Stimulated activated CD8-positive, alpha-beta memory T cell treated with anti-CD3 and anti-CD28 coated beads, Interleukin-2, amount 100 ng/mL, for 1 hour (primary cell): ENCODE measurements at places on chromosomes 3 and 15.

DNA sequence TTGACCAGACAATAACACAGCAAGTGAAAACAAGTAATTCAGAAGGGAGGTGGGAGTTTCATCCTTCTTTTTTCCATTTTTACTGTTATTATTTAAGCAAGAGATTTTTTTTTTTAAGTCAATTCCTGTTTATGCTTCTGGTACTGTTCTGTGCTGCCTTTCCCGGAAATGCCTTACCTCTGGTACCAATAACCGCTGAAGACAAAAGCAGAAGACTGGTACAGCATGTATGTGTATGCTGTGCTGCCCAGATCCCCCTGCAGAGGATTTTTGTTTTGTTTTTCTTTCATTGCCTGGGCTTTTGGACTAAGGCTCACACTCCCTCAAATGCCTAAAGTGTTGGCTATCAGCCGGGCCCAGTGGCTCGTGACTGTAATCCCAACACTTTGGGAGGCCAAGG, 21.3 kb upstream of the SRGAP3 start:
- no peak for DNase-seq

GRCh38 chr3:194284351-194284750, 66.8 kb downstream of the CPN2 start:
- DNase-seq: no peak

DNA sequence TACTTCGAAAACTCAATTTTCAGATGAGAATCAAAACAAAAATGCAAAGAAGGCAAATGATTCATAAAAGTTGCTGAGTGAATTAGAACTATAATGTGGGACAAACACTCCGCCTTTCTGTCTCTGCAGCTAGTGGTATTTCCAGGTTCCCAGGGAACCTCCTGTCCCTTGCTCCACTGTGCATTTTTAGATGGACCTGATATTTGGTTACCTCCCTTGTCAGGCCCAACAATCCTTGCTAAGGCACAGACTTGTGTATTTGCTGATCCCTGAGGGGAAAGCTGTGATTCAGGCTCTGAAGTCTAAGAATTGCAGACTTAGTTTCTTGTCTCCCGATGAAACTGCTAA, 162.7 kb downstream of the LPP start:
- no peak for DNase-seq

GRCh38 chr15:52448011-52448890, 80.4 kb downstream of the MYO5A start:
- DNase-seq: no peak

- DNase-seq: no peak
These were observed 18.6 kb downstream of the CRYGS start for GRCh38 chr3:186525369-186526255.

DNA sequence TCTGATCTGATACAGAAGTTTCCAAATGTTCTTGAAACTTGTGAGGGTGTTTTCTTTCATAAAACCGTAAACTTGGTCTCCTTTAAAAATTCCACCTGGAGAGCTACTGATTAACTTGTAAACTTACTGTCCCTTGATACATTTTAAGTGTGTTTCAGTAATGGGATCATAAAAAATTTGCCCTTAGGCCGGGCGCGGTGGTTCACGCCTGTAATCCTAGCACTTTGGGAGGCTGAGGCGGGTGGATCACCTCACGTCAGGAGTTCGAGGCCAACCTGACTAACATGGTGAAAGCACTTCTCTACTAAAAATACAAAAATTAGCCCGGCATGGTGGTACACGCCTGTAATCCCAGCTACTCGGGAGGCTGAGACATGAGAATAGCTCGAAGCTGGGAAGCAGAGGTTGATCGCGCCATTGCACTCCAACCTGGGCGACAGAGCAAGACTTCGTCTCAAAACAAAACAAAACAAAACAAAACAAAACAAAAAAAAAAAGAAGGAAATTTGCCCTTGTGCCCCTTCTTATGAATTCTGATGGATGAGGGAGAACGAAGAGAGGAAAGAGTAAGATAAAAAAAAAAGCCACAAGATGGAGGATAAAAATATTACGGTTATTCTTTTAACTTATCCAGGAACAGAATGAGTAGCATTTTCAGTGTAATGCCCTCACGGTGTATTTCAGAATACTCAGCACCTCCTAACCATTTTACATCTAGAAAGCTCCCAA, 32.1 kb upstream of the AP4E1 start:
- DNase-seq: no peak

- no peak for DNase-seq
These were observed 986 bp downstream of the KPNA4 start for GRCh38 chr3:160564258-160564911.

GRCh38 chr15:49031804-49032203, 14.4 kb downstream of the SECISBP2L start:
- no peak for DNase-seq

DNA sequence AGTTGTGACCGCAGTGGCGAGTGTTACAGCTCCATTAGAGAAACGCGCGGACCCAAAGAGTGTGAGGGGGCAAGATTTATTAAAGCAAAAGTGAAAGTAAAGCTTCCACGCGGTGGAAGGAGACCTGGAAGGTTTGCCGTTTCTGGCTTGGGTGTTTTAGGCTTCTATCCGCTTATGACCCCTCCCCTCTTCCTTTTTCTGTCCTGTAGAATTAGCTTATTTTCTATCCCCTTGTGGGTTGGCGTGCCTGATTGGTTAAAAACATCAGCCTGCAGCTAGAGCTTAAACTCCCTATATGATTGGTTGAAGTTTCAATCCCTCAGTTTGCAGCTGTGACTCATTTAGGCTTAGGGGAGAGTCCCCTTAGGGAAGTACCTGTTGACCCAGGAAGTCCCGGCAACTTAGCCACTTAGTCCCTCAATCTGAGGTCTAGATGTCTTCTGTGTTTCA, 39.6 kb downstream of the C3orf38 start:
- DNase-seq: no peak

DNA sequence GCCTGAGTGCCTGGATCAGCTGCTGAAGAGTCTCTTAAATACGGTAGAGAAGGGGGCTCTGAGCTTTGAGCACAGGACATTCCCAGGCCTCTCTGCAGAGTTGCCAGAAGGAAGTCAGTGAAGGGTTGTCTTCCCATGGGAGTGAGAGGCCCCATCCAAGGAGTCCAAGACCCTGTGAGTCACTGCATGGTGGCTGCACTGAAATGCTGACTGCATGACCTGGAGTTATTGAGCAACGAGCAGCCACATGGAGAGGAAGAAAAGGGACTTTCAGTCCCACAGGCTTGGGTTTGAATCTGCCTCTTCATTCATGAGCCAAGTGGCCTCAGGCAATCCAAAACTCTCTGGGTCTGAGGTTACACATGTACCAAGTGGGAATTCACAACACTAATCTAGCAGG, 69.6 kb upstream of the RASGRF1 start:
- DNase-seq: no peak

- no peak for DNase-seq
These were observed 331.8 kb downstream of the ZIC1 start for GRCh38 chr3:147740928-147741327.

GRCh38 chr3:140455521-140456214, 222.2 kb upstream of the TRIM42 start:
- DNase-seq: no peak

GRCh38 chr15:77982127-77982490, 95.4 kb downstream of the TBC1D2B start:
- DNase-seq: no peak

DNA sequence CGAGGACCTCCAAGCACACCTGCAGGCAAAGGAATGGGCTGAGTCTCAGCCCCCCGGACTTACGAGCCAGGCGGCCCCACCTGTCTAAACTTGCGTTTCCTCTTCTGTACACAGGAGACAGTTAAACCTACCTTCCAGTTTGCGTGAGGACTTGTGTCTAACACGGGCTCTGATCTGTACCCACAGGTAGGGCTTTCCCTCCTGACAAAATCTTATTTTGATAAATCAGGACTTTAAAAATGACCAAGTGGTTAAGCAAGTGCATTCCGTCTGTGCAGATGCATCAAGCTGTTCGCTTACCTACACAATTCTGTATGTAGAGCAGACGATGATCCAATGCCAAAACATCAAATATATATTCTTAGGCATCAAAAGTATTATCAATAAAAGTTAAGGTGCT, 238.0 kb downstream of the XXYLT1 start:
- no peak for DNase-seq

GRCh38 chr15:26461847-26462608, 310.8 kb downstream of the GABRB3 start:
- no peak for DNase-seq

- DNase-seq: no peak
These were observed 61.5 kb upstream of the FILIP1L start for GRCh38 chr3:100175637-100176280.

DNA sequence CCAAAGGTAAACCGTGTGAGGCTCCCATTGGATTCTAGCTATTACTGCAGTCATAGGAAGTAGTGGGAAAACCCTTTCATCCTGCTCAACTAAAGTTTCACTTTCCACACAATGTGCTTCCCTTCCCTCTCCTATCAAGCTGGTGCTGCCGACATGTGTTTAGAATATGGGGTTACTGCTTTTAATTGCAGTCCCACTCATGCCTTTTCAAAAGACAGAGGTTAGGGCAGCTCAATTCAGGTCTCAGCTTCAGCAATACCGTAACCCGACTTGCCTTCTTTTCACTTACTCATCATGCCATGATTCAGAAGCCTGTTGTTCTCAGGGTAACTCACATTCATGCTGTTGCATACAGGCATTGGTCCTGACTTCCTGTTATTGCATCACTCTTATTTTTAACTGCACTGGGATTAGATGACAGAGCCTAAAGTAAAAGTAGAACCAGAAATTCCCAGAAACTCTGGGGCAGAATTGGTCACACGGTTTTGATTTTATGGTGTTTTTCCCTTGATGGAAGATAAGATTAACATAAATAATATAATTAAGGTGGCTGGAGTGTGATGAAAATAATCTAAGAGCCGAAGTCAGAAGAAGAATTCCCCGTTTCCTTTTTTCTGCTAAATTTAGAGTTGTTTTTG, 45.7 kb downstream of the C2CD4B start:
- no peak for DNase-seq

DNA sequence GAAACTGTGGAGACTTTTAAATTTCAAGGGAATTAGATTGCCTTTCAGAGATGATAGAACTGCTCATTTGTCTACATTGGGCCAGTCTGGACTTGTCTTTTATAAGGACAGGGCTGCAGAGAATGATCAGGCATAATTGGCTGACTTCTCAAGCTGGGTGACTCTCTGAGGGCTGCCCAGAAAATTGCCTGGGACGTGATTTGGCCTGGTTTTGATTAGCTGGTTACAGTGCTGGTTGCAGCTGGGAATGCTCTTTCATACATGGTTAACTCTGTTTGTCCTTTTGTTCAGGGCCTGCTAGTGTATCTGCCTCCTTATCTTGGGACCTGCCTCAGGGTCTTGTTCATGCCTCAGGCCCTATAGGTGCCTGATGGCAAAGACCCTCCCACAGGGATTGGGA, 245.6 kb downstream of the CLSTN2 start:
- no peak for DNase-seq

DNA sequence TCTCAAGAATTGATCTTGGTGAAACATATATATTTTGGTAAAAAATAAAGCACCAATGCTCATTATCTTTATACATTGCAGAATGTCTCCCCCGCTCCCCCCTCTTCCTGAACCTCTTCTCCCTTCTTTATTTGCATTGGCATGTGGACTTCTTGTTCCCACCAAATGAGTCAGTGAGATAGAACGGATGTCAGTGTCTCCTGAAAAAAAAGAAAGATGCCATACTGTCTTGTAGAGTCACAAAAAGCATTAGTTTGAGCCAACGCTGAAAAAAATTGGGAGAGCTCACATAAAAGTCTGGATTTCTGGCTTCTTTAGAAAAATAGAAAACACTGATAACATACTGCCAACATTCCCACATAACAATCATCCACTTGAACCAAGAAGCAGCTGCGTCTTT, 32.0 kb upstream of the STXBP5L start:
- DNase-seq: no peak

GRCh38 chr3:45236964-45237363, 10.9 kb upstream of the TMEM158 start:
- no peak for DNase-seq

- no peak for DNase-seq
These were observed 24.6 kb downstream of the TMCC1 start for GRCh38 chr3:129868912-129869311.

DNA sequence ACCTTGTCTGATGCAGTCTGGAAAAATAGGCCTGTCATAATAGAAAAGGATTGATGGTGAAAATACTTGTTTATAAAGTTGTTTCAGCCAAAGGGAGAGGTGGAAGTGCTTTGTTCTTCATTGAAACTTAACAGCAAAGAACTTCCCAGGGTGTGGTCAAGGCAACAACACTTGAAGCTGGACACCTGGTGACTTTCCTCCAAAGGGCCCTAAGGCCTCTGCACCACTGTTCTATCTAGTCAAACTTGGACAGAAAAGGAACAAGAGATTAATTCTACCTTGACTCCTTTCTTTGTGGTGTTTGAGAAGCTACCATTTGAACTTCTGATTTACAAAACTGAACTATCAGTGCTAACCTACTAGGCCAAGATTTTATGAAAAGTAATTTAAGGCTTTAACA, 102.0 kb downstream of the CMSS1 start:
- no peak for DNase-seq

- no peak for DNase-seq
These were observed 208.0 kb downstream of the ERC2 start for GRCh38 chr3:56260262-56260661.

DNA sequence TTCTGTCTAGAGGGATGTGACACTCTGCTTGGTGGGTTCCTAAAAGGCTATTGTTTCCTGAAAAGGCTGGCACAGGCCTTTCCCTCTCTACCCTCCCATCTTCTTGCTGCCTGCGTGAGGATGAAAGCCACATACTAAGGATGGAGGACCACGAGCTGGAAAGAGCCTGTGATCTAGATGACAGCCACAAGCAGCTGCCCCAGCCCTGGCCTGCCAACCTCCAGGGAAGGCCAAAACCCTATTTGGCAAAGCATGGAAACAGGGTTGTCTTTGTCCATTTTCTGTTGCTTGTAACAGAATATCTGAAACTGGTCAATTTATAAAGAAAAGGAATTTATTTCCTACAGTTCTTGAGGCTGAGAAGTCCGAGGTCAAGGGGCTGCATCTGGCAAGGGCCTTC, 144.5 kb downstream of the FBLN2 start:
- no peak for DNase-seq

GRCh38 chr3:115790759-115791158, 167.4 kb downstream of the GAP43 start:
- peak; percentile 37 for DNase-seq

- DNase-seq: no peak
These were observed 105.7 kb downstream of the PPP2R3A start for GRCh38 chr3:136070953-136071949.

DNA sequence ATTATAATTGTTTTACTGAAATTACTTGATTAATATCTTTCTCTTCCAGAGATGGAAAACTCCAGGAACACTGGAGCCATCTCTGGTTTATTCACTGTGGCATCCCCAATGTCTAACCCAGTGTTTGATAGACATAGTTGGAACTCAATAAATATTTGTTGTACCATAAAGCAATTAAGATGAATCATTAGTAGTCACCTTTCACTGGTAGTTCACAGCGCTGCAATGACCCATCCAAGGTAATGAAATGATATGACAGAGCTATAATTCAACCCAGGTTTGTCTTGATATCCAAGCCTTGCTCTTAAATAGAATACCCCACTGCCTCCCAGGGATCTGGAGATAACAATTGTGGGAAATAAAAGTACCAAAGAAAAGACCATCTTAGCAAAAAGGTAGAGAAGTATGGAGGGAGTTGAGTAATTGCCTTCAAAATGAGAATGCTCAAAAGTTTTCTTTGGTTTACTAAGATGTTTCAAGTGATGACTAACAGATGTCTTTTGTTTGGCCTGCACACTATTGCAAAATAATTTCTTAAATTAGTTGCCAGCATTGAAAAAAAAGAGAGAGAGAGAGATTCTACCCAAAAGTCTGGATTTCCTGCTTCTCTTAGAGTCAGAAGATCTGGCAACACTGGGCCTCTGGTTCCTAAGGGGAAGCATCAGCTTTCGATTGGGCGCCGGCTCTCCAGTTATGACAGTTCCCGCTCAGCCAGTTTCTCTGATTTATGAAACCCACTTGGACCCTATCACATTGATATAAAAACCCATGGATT, 348.5 kb downstream of the ERC2 start:
- DNase-seq: no peak
